ENCODE measurements at places on chromosomes 4 and X.

DNA sequence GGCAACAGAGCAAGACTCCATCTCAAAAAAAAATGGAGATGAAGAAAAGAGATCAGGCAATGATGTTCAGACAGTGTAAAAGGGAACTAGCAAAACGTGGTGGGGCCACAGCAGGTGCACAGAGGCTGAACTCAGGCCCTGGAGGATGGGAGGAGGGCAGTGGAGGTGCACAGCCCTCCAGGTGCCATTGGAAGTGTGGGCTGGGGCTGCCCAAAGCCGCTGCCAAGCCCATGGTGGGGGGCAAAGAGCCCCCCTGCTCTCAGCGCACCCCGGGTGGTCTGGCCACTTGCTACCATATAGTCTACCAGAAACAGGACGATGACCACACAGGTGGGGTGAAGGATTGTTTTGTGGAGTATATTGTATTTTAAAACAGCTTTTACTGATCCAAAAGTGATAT is 7.1 kb downstream of the TMEM271 start:
- no peak for DNase-seq

GRCh38 chr4:53963781-53964180 is 100.6 kb downstream of the CHIC2 start:
- DNase-seq: no peak

DNA sequence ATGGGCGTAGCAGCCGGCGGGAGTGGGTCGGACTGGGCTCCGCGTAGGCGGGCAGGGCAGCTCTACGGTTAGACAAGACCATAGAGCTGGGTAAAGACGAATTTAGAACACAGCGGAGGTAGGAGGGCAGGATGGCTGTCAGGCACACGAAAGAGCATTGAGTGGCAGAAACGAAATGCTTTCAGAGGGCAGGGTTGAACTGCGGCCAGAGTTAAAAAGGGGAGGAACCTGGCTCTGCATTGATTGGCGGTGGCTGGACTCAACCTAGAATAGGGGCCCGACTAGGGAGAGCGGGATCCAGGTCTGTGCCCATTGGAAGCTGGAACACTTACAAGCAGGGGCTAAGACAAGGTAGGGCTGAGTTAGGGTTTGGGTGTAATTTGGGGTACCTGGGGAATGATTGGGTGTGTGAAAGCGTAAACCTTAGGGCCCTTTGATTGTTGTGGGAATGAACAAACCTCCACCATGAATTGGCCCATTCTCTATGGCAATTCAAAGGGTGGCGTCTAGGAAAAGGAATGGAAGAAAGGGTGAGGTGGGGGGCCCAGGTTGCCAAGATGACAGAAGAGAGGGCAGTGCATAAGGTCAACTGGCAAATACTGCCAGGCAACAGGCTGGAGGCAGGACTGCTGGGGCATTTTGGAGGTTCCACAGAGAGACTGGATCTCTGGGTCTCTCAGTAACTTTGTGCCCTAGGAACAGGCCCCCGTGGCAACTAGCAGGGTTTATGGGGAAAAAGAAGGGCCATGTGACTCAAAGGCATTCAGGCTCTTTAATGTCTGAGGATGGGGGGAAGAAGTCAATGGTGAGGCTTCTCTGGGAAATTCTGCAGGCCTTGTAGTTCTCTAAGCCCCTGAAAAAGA is 911 bp upstream of the ELK1 start:
- DNase-seq: no peak

DNA sequence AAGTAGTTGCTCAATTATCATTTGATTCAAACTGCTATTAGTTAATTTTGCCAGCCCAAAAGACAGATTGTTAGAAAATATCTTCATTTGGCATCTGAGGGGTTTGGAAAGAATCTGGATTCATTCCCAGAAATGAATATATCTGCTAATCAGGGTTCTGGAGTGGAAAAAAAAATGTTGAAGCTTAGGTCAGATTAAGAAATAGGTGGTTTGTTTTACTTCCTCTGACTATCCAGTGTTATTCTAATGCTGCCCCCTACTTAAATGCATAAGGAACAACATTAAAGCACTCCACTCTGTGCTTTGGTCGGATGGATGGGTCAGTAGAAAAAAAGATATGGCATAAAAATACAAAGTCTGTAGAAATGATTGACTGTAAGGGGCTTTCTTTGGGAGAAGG is 89.0 kb downstream of the LUZP4 start:
- DNase-seq: no peak

DNA sequence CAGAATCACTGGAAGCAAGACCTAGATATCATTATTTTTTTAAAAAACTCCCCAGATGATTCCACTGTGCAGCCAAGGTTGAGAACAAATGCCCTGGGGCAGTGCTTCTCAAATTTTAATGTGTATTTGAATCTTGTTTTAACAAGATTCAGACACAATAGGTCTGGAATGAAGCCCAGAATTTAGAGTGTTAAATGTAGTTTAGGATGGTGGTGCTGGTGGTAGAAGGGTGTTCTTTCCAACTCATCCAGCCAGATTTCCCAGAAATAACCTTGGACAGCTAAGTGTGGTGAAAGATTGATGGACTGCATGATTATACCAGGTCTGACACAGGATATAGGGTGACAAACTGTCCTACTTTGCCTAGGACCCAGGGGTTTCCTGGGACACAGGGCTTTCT is 120.1 kb upstream of the MED14 start:
- DNase-seq: no peak

DNA sequence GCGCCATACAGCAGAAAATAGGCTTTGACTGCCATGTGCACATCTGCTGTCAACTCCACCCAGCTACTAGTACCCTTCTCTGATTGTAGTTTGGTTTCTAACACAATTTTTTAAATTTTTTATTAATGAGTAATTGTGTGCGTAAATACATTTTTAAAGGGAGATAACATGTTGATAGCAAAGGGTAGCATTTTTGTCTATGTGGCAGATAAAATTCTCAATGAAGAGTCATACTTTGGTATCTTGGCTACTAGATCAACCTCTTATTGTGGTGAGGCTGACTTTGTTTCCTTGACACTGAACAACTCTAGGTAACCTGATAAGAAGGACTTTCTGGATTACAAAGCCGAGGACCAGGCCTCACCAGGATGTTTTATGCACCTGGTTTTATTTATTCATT is 9.5 kb downstream of the ADH4 start:
- DNase-seq: no peak

GRCh38 chr4:68883870-68884269 is 67.7 kb downstream of the UGT2A3 start:
- no peak for DNase-seq

DNA sequence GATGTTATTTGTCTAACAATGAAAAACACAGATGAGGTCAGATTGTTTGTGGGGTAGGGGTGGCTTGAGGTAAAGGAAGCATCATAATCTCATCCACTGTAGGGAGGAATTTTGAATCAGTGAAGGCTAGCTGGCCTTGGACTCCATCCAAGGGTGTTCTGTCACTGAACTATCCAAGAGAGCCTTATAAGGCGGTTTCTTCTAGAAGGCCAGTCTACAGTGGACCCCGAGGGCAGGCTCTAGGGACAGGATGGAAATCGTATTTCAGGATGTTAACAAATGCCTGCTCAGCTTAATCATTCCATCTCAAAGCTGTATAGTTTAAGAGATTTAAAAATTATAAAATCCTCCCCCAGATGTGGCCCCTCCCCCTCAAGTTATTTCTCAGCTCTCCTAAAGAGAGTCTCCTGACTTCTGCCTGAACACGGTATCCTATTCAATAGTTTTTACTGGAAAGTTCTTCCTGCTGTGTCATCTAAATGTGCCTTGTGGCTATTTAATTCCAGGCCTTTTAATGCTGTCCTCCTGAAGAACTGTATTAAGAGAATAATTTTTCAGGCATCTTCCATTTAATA is 8.0 kb downstream of the IGFBP7 start:
- no peak for DNase-seq

DNA sequence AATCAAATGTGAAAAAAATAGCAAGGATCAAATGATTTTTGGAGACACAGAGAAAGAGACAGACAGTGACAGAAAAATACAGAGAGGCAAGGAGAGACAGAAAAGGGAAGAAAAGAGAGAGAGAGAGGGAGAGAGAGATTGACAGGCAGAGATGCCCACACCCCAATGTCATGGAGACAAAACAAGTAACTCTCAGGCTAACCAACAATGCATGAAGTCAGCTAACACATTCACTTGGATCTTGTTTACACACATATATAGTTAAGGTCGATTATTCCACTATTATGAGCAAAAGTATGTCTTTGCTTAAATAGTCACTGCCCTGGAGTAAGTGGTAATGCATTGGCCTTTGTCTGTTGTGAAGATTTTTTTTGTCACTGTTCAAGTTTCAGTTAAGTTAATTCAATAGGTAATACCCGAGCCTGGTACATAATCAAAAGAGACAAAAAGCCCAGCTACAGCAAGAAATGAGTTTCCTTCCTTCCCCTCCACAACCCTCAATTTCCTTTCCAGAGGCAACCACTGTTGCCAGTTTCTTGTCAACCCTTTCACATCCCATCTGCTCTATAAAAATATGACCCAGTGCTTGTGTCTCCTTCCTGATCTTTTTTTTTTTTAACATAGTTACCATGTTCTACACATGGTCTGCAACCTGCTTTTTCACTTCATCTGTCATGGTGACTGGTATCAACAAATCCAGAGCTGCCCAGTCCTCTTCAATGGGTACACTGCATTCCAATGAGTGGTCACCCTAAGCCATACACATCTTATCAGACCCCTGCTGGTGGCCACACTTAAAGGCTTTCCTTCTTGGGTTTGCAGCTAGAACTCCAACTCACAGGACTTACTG is 52.1 kb downstream of the PROM1 start:
- DNase-seq: no peak

GRCh38 chr4:127155116-127155515 is 477.6 kb upstream of the INTU start:
- no peak for DNase-seq

GRCh38 chr4:98222306-98222705 is 38.9 kb upstream of the RAP1GDS1 start:
- DNase-seq: no peak

GRCh38 chr4:123259676-123260646 is 136.6 kb upstream of the SPRY1 start:
- DNase-seq: no peak

GRCh38 chrX:15515931-15516330 is 15.3 kb downstream of the BMX start:
- DNase-seq: no peak

GRCh38 chr4:34767407-34767806 is 1476.9 kb downstream of the ARAP2 start:
- no peak for DNase-seq

- DNase-seq: no peak
These were observed 55.5 kb upstream of the MAGED1 start for GRCh38 chrX:51837921-51838320.

- DNase-seq: no peak
These were observed 239.1 kb downstream of the RASL11B start for GRCh38 chr4:53101191-53101581.

DNA sequence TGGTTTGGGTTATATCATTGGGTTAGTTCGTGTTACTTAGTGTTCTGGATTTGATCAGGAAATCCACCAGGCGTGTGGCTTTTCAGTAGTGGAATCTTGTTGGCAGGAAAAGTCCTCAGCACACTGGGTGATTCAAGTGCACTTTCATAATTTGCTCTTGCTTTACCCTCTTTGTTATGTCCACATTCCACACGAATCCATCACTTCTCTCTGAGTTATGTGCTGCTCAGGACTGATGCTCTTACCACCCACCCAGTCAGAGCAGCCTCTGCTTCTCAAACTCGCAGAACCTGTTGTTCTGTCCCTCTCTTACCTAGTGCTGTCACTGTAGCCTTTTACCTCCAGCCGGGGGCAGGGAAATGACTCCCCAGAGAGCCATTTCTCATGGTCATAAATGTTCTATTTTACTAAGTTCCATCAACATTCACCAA is 37.2 kb upstream of the SCRG1 start:
- no peak for DNase-seq

Data from stimulated activated CD4-positive, alpha-beta T cell treated with anti-CD3 and anti-CD28 coated beads, Interleukin-4, amount 100 ng/mL, for 48 hours (primary cell).